ENCODE measurements at places on chromosomes 1 and 21.

DNA sequence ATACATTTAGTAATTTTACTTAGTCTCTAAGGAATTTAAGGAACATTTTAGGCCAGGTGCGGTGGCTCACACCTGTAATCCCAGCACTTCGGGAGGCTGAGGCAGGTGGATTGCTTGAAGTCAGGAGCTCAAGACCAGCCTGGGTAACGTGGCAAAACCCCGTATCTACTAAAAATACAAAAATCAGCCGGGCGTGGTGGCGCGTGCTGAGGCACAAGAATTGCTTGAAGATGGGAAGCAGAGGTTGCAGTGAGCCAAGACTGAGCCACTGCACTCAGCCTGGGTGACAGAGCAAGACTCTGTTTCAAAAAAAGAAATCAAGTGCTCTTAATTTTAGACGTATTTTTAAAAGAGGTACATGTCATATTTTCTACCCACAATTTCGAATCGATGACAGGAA lies 3.3 kb downstream of the NDC1 start:
- DNase-seq = no peak

DNA sequence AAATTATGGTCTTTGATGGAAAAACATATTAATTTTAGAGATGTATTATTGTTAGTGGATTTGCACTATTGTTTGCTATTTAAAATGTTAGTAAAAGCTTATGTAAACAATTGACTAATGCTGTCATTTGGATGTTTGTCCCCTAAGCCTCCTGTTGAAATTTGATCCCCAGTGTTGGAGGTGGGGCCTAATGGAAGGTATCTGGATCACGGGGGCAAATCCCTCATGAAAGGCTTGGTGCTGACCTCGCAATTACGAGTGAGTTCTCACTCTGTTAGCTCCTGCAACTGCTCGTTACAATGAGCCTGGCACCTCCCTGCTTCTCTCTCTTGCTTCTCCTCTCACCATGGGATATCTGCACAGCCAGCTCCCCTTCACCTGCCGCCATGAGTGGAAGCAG lies 14.3 kb downstream of the TMEM35B start:
- DNase-seq = no peak

GRCh38 chr1:172944931-172945330 lies 105.8 kb downstream of the TNFSF18 start:
- DNase-seq = no peak

GRCh38 chr21:43866260-43866629 lies 1.2 kb downstream of the AGPAT3 start:
- no peak for DNase-seq

DNA sequence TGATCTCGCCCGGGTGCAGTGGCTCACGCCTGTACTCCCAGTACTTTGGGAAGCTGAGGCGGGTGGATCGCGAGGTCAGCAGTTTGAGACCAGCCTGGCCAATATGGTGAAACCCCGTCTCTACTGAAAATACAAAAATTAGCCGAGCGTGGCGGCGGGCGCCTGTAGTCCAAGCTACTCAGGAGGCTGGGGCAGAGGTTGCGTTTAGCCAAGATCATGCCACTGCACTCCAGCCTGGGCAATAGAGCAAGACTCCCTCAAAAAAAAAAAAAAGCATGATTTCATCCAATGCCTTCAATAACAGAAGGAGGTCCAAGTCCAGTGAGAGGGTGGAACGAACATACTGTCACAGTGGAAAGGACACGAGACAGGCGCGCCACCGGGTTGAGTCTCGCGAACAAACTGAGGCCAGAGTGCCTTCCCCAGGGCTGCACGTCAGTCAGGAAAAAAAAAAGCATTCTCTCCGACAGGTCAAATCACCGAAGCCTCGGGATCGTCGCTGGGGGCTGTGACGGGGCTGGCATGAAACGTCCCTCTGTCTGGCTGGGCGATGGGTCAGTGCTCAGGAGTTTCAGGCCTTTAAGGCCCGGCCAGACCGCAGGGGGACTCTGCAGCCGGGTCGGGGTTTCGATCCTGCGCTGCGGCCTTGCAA lies 8.4 kb upstream of the CROCC start:
- no peak for DNase-seq

DNA sequence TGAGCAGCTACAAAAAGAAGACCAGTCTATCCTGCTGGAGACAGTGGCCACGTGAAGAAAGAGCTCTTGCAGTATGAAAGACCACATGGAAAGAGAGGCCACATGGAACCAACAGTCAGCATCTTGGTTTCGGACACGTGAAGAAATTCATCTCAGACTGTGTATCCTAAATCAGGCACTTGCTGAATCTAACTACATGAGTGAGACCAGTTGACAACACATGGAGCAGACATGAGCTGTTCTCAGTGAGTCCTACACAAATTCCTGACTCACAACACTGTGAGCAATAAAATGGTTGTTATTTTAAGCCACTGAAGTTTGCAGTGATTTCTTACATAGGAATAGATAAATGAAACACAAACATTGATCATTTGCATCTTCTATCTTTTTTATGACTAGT lies 2.4 kb upstream of the TAF1A start:
- no peak for DNase-seq

- no peak for DNase-seq
These were observed 66.3 kb downstream of the RRAGC start for GRCh38 chr1:38793299-38793698.

DNA sequence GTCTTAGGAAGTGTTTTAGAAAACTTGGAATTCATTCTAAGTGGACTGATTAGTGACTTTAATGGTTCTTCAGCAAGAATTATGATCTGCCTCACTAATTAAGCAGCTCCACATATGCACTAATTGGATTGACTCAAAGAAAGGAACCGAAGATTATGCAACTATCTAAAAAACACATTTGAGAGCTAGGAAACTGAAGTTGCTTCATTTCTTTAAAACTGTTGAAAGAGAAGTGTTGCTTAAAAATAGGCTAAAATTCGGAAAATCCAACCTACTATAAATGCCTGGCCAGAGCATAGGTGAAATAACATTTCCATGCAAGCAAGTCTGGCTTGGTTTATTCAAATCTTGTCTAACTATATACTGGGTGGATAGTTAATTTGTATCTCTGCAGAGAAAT lies 502.9 kb upstream of the ZRANB2 start:
- DNase-seq = no peak

DNA sequence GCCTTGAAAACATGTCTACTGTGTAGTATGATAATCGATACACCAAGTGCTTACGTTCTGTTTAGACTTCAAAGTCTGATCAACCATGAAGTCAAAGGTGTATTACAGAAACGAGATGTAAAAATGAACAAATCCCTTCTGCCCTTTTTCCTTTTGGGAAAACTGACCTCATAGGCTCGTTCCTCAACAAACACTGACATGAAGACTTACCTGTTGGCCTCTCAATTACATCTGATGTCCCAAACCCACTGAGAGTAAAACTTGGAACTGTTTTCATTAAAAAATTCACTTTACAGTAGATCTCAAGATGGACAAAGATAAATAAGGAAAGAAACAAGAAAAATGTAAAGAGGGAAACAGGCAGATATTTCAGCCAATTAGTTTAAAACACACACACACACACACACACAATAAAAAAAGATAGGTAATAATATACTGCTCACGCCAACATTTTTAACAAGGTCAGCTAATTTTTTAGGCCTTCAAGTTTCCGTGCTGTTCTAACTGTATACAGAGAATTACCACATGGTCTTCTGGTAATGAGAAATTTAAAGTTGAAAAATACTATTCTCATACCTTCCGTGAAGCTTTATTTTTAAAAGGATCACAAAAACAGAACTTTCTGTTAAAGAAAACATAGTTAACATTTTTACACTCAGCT lies 2.1 kb downstream of the HMGN1 start:
- DNase-seq = no peak

- no peak for DNase-seq
These were observed 6.8 kb upstream of the KCNN3 start for GRCh38 chr1:154876842-154877369.

GRCh38 chr1:225258811-225259210 lies 169.0 kb downstream of the LBR start:
- no peak for DNase-seq

DNA sequence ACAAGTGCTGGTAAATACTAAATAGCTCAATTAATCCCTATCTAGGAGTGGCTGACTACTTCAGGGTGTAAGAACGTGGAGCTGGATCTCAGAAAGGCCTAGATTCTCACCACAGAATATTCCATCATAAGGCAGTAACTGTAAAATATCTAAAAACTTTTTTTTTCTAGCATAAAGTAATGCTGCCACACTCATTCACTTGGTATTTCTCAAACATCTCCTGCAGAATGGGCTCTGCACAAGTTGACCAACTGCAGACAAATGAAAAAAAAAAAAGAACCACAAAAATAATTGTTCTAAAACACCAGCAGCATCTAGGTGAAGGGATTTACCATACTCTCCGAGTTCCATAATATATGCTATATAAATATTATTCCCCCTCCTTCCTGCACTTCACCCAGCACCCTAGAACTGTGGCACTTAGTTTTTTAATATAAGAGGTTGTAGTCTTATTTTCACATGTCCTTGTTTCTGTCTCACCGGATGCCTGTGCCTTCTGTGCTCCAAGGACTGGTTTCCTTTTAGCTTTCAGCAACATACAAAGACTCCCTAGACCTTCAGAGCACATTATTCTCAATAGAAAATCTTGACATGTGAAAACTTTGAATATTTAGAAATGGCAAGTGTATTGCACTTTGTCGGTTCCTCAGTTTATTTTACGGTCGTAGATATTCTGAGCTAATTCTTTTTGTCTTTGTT lies 8.9 kb downstream of the VSIG8 start:
- DNase-seq = no peak

DNA sequence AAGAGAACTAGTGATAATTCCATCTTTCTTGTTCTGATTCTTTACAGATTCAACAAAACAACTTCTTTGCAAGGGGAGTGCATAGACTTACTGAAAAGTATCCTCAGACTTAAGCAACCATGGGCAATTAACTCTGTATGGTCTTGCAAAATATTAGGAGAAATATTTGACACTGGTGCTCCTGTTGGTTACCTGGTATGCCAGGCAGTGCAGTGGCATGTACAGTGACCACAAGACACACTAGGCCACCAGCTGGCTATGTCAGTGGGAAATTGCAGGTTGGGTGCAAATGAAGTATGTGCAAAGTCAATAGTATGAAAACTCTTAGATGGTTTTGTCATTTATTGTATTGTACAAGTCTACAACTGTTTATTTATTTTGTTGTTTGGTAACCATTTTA lies 34.5 kb downstream of the EPS15 start:
- DNase-seq = no peak

GRCh38 chr1:219548386-219548785 lies 64.5 kb downstream of the ZC3H11B start:
- DNase-seq = no peak

DNA sequence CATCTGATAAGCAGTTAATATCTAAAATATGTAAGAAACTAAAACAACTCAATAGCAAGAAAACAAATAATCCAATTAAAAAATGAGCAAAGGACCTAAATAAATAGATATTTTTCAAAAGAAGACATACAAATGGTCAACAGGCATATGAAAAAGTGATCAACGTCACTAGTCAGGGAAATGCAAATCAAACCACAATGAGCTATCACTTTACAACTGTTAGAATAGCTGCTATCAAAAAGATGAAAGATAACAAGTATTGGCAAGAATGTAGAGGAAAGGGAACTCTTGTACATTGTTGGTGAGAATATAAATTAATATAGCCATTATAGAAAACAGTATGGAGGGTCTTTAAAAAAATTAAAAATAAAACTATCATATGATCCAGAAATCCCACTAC lies 40.7 kb upstream of the NEK7 start:
- no peak for DNase-seq

GRCh38 chr1:217275655-217276398 lies 355.1 kb downstream of the GPATCH2 start:
- DNase-seq = no peak

DNA sequence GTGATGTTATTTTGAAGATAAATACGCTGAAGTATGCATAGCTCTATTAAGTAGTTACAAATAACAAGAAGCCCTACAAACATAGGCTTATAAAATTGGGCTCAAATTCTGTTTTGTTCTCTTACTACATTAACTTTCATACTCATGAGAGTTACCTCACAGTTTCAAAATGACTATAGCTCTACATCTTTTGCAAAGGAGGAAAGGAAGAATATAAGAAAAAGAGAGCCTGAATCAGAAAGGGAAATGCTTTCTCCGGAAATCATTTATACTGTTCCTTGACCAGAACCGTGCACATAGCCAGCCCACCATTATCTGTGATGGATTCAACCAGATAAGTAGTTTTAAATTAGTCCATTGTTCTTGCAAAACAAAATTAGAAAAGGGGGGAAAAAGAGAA lies 1252.1 kb downstream of the NCAM2 start:
- DNase-seq = no peak

DNA sequence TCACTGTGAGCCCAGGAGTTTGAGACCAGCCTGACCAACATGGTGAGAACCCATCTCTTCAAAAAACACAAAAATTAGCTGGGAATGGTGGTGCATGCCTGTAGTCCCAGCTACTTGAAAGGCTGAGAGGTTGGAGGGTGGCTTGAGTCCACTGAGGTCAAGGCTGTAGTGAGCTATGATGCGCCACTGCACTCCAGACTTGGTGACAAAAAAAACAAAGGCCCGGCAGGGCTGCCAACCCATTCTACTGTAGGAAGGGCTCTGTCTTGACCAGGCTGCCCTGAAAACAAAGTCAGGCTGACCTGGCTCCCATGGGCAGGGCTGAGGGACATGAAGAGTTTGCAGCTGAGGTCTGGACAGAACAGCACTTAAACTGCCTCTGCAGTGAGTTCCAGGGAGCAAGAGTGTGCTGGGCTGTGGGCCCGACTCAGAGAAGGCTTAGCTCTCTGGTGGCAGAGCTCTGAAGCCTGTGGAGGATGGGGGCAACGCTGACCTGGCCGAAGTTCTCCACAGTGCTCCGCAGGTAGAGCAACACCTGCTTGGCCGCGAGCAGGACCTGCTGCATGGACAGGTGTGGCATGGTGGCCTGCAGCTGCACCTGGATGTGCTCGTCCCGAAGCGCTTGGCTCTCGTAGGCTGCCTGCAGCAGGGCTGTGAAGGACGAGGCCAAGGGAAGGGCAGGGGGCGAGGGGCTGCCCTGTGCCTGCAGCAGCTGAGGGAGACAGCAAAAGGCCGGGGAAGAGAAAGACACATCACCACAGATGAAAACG lies 42.4 kb downstream of the URB1 start:
- no peak for DNase-seq

DNA sequence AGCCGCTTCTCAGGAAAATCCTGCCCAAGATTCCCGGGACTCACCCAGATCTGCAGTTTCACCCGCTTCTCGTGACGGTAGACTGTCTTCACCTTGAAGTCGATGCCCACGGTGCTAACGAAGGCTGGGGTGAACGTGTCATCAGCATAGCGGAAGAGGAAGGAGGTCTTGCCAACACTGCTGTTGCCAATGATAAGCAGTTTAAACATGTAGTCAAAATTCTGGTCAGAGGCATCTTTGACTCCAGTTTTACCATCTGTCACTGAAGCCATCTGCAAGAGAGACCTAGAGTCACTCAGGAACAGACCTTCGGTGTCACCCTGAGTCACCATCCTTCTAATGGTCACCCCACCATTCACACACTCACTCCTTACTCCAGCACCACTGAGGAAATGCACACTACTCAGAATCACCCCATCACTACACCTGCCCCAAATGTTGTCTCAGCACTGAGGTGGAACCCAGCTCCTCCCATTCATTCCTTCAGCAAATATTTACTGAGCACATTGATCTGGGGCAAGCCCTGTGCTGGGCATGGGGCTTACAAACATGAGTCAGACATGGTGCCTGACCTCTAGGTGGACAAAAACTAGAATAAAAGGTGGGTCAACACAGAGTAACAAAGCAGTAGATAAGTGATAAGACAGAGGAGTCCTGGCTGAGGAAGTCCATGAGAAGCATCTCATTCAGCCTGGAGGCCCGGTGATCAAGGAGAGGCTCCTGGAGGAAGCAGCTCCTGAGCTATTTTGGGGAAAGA lies 13.5 kb downstream of the RAB3B start:
- no peak for DNase-seq

- DNase-seq = no peak
These were observed 29.8 kb upstream of the CACYBP start for GRCh38 chr1:174969977-174970376.

All from activated naive CD4-positive, alpha-beta T cell (primary cell).